Muscle of leg (tissue), 16 donors: ENCODE measurements at places on chromosomes 2 and 18. TPM values are rescaled to one million over a fixed set of nuclear protein-coding genes. Genes with fewer than 3 reads are reported as not detected.
A peak's percentile ranks its signal among the peaks of the same experiment; 100 is the strongest.

IL37 gene
- not detected for polyA plus RNA-seq

C2orf66 gene
- not detected for polyA plus RNA-seq

GRCh38 chr2:7210712-7211111 is 293.5 kb downstream of the RNF144A start:
- DNase-seq = no peak

GRCh38 chr2:61694312-61695274 is 156.4 kb upstream of the XPO1 start:
- DNase-seq = peak; percentile 95

DNA sequence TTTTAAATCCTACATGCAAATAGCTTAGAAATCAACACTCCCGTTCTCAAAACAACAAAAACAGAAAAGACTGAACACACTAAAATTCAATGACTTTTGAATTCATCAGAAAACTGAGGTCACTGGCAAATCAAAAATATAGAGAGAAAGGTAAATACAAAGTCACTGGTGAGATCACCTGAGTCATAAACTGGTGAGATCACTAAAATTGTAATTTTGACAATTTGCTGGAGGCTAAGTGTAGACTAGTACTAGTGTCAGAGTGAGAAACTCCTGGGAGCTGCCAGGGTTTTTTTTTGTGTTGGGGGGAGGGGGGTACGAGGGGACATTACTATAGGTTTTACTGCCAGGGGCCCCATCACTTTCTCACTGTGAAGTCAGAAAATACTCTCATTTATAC is 1876.0 kb upstream of the CELF4 start:
- DNase-seq = no peak

- DNase-seq = no peak
Measured at GRCh38 chr2:34423301-34423700, 824.2 kb upstream of the FAM98A start.

- DNase-seq = no peak
Measured at GRCh38 chr18:48375150-48375800, 33.9 kb downstream of the ZBTB7C start.

GRCh38 chr2:189267491-189267890 is 87.9 kb upstream of the COL5A2 start:
- DNase-seq = no peak

- peak; percentile 73 for DNase-seq
Measured at GRCh38 chr18:75198036-75198435, 10.9 kb downstream of the PTGR3 start.
